ENCODE measurements at places on chromosomes 13 and 19. TPM values are rescaled to one million over a fixed set of nuclear protein-coding genes. Genes with fewer than 3 reads are reported as not detected.

Gene HSPB6
- total RNA-seq = 0.78 TPM

Gene COG3
- total RNA-seq = 17.1 TPM

Gene FGF22
- not detected for total RNA-seq

Gene THSD8
- total RNA-seq = 25.3 TPM

Gene CGB2
- total RNA-seq = not detected

Gene PSG1
- not detected for total RNA-seq

Gene FLT3LG
- total RNA-seq = 63.5 TPM

Gene PSG7
- not detected for total RNA-seq

Gene ADGRE3
- not detected for total RNA-seq

Gene TUBB4A
- total RNA-seq = 7.8 TPM

Gene SMIM24
- 2.2 TPM for total RNA-seq

Gene S1PR5
- not detected for total RNA-seq

DNA sequence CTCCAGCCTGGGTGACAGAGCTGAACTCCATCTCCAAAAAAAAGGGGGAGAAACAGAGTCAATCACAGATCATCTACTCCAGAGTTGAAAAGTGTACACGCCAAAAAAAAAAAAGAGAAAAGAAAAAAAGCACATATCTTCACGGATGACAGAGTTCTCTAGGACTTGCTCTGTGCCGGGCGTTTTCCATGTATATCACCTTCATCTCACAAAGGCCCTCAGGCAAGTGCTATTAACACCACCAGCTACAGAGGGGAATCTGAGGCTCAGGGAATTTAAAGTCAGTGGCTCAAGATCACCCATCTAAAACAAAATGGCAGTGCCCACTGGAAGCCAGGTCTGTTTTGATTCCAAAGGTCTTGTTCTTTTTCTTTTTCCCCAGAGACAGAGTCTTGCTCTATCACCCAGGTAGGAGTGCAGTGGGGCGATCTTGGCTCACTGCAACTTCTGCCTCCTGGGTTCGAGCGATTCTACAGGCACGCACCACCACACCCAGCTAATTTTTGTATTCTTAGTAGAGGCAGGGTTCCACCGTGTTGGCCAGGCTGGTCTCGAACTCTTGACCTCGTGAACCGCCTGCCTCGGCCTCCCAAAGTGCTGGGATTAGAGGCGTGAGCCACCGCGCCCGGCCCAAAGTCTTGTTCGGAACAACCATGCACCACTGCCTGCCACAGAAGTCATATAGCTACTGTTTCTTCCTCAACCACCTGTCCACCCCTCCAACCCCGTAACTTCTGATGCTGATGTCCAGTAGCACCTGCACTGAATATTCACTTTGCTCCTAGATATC, 42.2 kb downstream of the SAE1 start:
- H3K27me3 ChIP-seq = no peaks in the 10 kb centered on the region
- H3K27ac ChIP-seq = peak overlapping the region; percentile 25
- peaks cover 50% of the 10 kb centered on the region for H3K4me1 ChIP-seq
- no peak overlapping the region for H3K4me3 ChIP-seq
- H3K36me3 ChIP-seq = peaks cover 68% of the 10 kb centered on the region
- no peak for DNase-seq

DNA sequence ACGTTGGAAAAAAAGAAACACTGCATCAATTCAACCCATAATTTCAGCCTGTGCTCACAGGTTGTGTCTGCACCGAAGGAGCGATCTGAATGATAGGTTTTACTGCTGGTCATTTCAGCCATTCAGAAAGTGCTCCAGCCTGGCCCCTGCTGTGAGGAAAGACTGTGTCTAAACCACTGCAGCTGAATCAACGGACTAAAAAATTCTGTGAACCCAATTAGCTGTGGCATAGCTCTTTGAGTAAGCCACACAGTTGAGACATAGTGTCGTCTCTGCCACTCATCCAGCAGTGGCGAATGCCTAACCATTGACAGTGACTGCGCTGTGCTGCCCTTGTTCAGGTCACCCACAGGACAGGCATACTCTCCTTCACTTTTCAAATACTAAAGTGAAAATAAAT, 179.8 kb downstream of the COG6 start:
- H3K27ac ChIP-seq = no peak overlapping the region
- H3K4me3 ChIP-seq = no peak overlapping the region
- peaks cover 2% of the 10 kb centered on the region for H3K4me1 ChIP-seq
- H3K36me3 ChIP-seq = no peaks in the 10 kb centered on the region
- no peaks in the 10 kb centered on the region for H3K27me3 ChIP-seq
- DNase-seq = no peak

DNA sequence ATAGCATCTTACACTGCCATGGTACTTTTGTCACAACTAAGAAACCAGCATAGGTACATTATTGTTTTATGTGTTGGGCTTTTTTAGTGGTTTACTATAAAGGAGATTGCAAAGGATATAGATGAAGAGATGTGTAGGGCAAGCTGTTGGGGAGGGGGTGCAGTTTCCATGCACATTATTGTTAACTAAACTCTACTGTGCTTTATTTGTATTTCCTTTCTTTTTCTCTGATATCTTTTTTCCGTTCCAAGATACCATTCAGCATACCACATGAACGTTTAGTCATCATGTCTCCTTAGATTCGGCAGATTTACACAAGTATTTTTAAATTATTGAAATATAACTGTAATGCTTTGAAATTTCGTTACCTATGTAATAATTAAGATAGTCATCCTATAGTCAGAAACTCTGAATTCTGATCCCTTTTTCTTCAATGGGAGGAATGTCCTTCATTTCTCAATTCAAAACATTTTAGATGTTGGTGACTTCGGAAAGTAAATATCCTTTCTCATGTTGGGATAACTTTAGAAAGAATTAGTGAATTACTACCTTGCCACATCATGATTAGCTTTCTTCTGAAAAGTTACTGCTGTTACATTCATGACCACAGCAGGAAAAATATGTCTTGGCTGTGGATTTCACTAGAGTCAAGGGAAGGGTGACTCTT, 82.8 kb downstream of the FRY start:
- H3K36me3 ChIP-seq = no peaks in the 10 kb centered on the region
- H3K27ac ChIP-seq = no peak overlapping the region
- peaks cover 13% of the 10 kb centered on the region for H3K4me1 ChIP-seq
- no peaks in the 10 kb centered on the region for H3K27me3 ChIP-seq
- no peak overlapping the region for H3K4me3 ChIP-seq

GRCh38 chr13:109667807-109668291, 118.5 kb downstream of the IRS2 start:
- no peaks in the 10 kb centered on the region for H3K27me3 ChIP-seq
- H3K4me1 ChIP-seq = no peaks in the 10 kb centered on the region
- H3K27ac ChIP-seq = no peak overlapping the region

DNA sequence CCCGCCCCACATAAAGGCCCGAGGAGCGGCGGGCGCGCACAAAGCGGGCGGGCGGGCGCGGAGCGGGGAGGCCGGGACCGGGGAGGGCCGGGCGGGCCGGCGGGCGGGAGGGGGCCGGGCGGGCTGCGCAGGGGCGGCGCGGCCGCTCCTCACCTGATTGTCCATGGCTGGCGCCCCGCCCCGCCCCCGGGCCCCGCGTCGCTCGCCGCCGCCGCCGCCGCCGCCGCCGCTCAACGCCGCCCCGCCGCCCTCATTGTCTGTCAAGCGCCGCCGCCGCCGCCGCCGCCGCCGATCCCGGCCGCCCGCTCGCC, 200 bp downstream of the MLLT1 start:
- no peak overlapping the region for H3K27ac ChIP-seq
- H3K4me3 ChIP-seq = peak overlapping the region; percentile 53
- no peaks in the 10 kb centered on the region for H3K27me3 ChIP-seq
- peaks cover 17% of the 10 kb centered on the region for H3K36me3 ChIP-seq
- H3K4me1 ChIP-seq = peaks cover 33% of the 10 kb centered on the region
- no peak for DNase-seq

- H3K4me3 ChIP-seq = no peak overlapping the region
- no peak for DNase-seq
- H3K36me3 ChIP-seq = peaks cover 32% of the 10 kb centered on the region
Measured at GRCh38 chr13:40590112-40590862, 76.2 kb downstream of the FOXO1 start.

- no peaks in the 10 kb centered on the region for H3K4me1 ChIP-seq
- H3K27ac ChIP-seq = no peak overlapping the region
- DNase-seq = no peak
- no peak overlapping the region for H3K4me3 ChIP-seq
Measured at GRCh38 chr13:93233997-93234416, 7.4 kb downstream of the GPC6 start.

DNA sequence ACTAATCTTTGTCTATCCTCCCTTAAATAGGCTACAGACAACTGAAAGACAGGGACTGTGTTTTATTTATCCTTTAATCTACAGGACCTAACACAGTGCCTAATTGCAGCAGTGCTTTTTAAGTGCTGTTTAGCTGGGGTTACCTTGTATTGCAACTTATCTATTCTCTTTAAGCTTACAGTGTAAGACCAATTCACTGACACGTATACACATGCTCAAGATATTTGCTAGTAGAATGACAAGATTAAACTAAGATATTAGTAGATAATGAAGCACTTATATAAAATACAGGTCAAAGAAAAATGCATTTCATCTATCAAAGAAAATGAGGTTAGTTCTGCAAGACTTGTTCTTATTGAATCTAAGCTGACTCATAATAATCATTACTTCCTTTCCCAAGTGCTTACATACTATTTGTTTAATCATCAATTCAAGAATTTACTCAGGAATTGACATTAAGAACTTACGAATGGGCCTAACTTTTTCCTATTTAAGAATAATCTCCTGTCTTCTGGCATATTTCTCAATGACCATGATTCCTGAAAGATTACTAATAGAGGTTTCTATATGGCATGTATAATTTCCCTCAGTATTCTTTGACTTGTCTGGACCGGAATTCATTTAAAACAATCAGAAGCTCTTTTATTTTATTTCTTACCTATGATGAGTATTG, 75.8 kb upstream of the MAB21L1 start:
- H3K27ac ChIP-seq = no peak overlapping the region
- H3K4me3 ChIP-seq = no peak overlapping the region
- DNase-seq = no peak

DNA sequence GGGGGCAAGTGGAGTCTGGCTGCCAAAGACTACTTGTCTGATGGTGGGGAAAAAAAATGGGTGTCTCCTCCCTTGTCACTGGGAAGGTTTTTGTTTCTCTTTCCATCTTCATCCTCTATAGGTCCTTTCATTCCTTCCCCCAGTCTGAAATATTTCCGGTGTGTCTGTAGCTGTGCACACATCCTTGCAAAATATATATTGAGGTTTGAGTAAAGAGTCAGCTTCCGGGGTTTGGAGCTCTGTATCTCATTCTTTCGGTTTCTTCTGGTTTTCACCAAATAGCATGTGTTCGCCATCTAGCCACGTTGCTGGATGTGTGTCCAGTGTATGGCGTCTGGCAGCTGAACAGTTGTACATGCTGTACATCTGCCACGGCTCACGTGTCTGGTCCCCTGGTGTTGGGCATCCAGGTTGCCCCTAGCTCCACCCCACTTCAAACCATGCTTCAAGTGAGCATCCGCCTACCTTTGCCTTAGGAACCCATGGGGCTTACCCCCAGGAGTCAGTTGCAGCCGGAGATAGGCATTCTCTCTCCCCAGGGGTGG, 142.2 kb downstream of the SIPA1L3 start:
- DNase-seq = peak; percentile 51
- peak overlapping the region; percentile 96 for H3K27ac ChIP-seq
- H3K36me3 ChIP-seq = no peaks in the 10 kb centered on the region
- peak overlapping the region; percentile 75 for H3K4me3 ChIP-seq
- no peaks in the 10 kb centered on the region for H3K27me3 ChIP-seq
- H3K4me1 ChIP-seq = peaks cover 44% of the 10 kb centered on the region

DNA sequence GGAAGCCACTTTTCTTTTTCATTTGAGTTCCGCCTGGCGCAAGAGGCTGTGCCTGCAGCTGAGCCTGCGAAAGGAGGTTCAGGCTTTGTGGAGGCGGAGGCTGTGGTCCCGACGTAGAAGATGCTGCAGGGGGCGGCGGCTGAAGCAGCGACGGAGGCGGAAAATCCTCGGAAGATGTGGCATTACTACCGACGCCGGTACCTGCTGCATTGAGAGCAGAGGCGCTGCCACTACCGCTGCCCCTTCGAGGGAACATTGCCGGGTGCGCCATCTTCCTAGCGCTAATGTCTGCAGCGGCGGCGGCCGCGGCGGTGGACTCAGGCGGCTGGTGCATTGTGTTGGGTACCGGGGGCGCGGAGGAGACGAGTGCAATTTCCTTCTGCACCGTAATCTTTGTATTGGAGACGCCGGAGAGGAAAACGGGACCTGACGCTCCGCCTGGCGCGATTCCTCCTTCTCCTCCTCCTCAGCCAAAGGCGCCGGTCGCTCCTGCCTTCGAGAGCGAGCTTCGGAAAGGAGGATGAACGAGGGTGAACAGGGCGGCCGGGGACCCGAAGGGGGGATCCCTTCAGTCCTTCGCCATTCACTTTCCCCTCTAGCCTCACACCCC, at the start of gene TSC22D1:
TSS of gene TSC22D1 (minus strand) at position 590 of the 610 bp plus-strand sequence. CDS start at position 334, 256 bp downstream.
- H3K27me3 ChIP-seq = peaks cover 4% of the 10 kb centered on the region
- peak within 1 kb of the TSS; percentile 88 for H3K4me3 ChIP-seq
- DNase-seq = peak; percentile 71
- H3K36me3 ChIP-seq = peaks cover 11% of the 10 kb centered on the region
- peak within 1 kb of the TSS; percentile 86 for H3K27ac ChIP-seq

DNA sequence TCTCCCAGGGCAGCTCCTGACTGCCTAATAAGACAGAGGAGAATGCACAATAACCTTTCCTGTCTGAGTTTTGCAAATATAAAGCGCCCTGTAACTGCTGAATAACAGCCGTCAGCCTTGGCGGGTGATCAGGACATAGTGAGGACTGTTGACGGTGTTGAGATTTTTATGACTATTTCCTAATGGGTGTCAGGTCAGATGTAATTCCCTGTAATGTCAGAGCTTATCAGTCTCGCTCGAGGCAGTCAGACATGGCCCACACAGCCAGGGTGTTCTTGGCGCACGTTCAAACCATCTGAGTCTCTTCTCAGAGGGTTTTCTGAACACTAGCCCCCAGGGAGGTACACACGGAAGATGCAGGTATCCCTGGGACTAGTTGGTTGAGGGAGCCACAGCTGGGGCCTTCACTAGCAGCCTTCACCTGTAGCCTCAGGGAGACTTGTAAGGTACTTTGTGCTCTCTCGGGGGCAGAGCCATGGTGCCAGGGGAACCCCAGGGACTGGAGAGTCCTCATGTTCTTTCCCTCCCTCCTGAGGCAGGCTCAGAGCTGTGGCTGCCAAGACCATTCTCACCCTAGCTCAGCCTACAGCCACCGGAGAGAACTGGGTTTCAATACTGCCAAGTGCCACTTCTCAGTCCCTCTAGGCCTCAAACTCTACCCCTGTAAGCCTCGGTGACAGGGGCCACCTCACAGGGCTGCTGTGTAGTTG, 213.1 kb downstream of the UQCRFS1 start:
- DNase-seq = no peak
- H3K4me1 ChIP-seq = no peaks in the 10 kb centered on the region
- H3K4me3 ChIP-seq = no peak overlapping the region
- H3K36me3 ChIP-seq = no peaks in the 10 kb centered on the region

GRCh38 chr13:79070343-79070974, 335.6 kb downstream of the RBM26 start:
- H3K36me3 ChIP-seq = no peaks in the 10 kb centered on the region
- no peak overlapping the region for H3K4me3 ChIP-seq
- DNase-seq = no peak
- peaks cover 26% of the 10 kb centered on the region for H3K27me3 ChIP-seq
- no peaks in the 10 kb centered on the region for H3K4me1 ChIP-seq

GRCh38 chr19:5863030-5863665, 7.2 kb downstream of the FUT5 start:
- H3K4me3 ChIP-seq = no peak overlapping the region
- no peak overlapping the region for H3K27ac ChIP-seq
- no peaks in the 10 kb centered on the region for H3K4me1 ChIP-seq
- no peak for DNase-seq

Measured in activated naive CD8-positive, alpha-beta T cell treated with anti-CD3 and anti-CD28 coated beads for 36 hours (primary cell).